ENCODE measurements at places on chromosomes 2 and 18.

- DNase-seq = no peak
Observed at GRCh38 chr2:3212984-3213383, 164.6 kb downstream of the EIPR1 start.

GRCh38 chr2:219560037-219560892 lies 11.1 kb downstream of the OBSL1 start:
- no peak for DNase-seq

- DNase-seq = no peak
Observed at GRCh38 chr2:234438305-234438977, 58.4 kb downstream of the ARL4C start.

GRCh38 chr2:184646593-184646992 lies 48.3 kb downstream of the ZNF804A start:
- no peak for DNase-seq

DNA sequence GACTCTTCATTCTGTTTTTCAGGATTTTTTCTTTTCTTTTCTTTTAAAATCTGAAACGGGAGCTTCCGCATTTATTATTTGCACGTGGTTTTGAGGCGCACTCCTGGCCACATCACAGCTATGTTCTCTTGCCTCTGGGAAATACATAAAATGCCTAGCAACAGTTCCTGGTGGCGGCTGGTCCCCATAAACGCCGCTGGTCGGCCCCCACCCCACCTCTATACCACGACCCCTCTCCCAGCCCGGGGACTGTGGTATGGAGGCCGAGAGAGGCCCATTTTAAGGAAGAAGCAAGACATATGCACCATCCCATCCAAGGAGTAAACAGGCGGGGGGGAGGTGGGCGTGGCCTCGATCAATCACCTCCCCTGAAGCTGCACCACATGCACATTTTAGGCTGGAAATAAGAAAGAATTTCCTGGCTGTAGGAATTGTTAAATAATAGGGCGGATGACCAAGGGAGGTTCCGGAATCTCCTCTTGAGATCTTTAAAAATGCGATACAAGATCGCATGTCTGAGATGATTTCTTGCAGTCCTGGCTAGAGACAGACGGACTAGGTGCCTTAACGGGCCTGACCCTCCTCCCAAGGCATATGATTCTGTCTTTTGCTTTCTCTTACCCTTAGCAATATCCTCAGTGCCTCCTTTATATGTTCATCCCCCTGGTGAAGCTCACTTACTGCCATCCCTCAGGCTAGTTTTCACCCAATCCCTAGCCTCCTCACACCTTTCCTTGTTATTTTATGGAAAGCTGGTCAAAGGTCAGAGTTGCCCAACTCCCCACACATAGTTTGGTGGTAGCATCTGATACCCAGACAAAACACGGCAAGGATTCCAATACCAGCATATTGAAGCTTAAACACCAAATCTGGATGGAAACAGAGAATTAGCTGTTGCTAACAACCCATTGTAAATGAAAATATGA lies 82.4 kb downstream of the BCL2 start:
- no peak for DNase-seq

DNA sequence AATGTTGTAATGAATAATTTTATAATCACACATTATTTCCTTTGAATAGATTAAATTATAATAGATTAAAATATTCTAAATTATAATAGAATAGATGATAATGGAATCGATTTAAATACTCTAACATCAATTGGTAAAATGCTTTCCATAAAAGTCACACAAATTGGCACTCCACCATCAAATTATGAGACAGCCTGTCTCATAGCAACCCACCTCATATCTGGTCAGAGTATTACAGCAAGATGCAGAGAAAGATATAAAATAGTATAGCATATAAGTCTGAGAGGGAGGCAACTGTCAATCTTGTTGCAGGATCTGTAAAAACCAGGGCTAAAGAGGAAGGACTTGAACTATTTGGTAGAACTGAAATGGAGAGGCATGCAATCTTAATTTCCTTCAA lies 98.4 kb upstream of the NCKAP5 start:
- DNase-seq = no peak

- DNase-seq = no peak
Observed at GRCh38 chr2:523698-524270, 153.4 kb downstream of the TMEM18 start.

GRCh38 chr2:159968279-159968900 lies 94.0 kb downstream of the PLA2R1 start:
- DNase-seq = no peak
